ENCODE measurements at places on chromosomes 7 and 10.

GRCh38 chr10:75493464-75493863 is 62.0 kb downstream of the LRMDA start:
- DNase-seq, result no peak

- no peak for DNase-seq
These were observed 77.6 kb downstream of the ETV1 start for GRCh38 chr7:13911909-13912308.

DNA sequence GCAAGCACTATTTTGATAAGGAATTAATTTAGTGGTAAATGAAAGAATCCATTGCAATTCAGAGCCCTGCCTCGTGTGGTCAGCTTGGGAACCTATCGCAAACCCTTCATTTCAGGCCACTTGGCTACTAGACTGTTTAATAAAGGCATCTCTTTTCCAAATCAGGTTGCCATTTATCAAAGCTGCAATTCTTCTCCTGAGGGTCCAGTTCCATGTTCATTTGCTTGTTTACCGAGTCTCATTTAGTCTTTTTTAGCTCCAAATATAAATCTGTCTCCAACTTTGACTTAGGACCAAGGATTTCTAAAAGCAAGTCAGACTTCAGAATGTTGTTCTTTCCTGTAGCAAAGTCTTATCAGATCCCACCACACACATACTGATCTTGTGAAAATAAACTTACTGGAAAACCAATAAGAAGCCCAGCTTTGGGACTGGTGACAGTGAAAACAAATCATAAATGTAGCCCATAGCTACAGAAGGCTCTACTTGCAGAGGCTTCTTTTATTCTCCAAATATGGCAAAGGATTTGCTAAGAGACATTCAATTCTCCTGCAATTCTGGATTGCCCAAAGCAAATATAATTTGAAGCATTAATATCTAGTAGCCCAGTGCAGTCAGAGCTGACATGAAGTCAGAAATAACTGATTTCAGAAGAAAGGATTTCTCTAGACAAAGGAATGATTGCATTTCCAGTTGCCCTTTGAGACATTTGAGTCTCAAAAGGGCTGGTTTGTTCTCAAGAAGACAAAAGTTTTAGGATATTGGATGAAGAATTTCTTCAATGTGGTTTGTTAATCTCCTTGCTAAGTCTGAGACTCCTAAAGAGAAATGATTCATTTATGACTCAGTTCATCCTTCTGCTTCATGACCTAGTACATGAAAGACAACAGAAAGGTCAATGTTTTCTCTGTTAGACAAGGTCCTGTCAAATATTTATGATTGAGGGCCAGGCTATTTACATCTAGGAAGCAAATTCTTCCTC is 28.0 kb downstream of the PPP1R3C start:
- no peak for DNase-seq

DNA sequence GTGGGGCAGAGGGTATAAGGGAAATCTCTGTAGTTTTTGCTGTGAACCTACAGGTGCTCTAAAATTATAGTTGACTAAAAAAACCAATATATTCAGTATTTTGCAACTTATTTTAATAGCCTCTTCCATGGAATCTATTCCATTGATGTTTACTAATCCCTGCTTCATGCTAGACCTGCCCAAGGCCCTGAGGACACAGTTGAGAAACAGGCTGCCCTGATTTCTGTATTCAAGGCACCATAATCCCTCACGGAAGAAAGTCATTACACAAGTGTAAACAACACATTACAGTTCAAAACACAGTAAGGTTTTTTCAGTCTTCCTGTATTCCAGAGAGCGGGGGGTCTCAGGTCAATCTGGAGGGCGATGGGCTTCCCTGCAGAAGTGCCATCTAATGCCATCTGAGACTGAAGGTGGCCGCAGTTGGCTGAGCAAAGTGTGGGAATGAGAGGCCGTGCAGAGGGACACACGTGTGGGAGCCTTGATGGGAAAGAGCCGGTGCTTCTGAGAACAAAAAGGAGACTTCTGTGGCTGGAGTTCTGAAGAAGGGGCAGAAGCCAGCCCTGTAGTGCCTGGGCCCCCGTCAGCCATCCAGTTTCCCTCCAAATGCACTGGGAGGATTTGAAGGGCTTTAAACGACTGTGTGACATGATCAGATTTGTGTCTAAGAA is 146.9 kb downstream of the PTPN20 start:
- DNase-seq, result no peak

- DNase-seq, result no peak
These were observed 41.6 kb upstream of the CTBP2 start for GRCh38 chr10:125201791-125202622.

DNA sequence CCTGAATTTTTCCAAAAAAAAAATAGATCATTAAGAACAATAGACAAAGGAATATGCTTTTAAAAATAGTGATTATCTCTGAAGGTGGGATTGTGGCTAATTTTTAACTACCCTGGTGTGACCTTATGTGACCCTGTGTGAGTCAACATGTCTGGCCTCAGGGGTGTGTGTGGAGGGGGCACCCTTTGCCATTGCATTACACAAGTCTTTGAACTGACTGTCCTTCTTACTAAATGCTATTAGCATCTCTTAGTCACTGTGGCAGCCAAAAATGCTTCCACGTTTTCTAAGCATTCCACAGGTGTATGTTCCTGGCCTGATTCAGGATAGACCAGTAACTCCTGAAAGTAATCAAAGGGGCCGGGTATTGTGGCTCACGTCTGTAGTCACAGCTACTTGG is 175.4 kb downstream of the MGMT start:
- DNase-seq, result no peak

DNA sequence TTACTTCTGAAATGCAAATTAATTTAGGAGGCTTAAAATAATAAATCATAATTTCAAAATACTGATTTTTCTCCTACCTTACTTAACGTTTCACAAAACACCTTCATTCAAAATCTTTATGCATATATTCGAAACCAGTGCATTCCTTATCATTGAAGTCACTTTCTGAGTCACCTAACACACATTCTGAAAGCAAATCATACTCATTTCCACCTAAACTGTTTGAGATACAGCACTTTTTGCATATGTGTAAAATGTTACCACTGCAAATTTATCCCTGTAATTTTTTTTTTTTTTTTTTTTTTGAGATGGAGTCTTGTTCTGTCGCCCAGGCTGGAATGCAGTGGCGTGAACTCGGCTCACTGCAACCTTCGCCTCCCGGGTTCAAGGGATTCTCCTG is 15.7 kb downstream of the PPP3CB start:
- no peak for DNase-seq

GRCh38 chr10:112332022-112332421 is 41.9 kb upstream of the ACSL5 start:
- DNase-seq, result no peak

DNA sequence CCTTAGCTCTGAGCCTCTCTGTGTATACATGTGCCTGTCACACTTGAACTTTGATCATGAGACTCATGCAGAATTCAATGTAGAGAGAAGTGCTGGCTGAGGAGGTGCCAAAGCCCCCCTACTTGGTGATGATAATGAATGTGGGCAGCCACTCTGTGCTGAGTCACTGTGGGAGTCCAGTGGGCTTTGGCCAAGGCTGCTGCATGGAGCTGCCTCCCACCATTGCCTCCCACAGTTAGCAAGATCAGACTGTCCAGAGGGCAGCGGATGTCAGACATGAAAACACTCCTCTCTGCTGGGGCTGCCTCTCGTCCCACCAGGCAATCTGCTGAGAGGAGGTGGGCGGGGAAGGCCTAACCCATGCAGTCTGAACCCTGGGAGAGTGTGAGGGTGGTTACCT is 180.3 kb downstream of the SH2D4B start:
- no peak for DNase-seq

GRCh38 chr10:84015877-84016595 is 123.3 kb upstream of the GHITM start:
- DNase-seq, result no peak

DNA sequence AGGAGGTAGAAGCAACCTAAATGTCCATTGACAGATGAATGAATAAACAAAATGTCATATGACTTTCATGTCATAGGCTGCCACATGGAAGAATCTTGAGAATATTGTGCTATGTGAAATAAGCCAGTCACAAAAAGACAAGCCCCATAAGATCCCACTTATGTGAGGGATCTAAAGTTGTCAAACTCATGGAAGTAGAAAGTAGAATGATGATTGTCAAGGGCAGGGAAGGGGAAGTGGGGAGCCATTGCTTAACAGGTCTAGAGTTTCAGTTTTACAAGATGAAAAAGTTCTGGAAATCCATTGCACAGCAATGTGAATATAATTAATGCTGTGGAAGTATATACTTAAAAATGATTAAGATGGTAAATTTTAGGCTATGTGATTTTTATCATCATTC is 229.3 kb upstream of the KMT2E start:
- DNase-seq, result no peak

DNA sequence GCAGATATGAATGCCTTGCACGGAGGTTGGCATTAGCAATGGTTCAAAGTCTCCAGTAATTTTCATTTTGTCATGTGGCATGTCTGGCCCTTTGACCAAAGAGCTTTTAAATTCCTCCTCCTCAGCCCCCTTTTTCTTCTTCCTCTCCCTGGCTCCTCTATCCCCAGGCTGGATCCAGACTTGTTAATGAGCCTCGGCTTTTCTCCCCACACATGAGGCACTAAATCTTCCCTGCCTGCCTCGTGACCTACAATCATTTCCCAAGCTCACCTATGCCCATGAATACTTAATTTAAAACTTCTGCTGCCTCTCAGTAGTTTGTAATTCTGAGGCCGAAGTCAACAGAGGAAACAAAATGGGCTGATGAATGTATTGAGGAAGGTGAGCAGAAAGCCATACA is 23.3 kb upstream of the LRRC4 start:
- DNase-seq, result no peak

GRCh38 chr7:103989785-103990767 is 618 bp upstream of the RELN start:
- no peak for DNase-seq

DNA sequence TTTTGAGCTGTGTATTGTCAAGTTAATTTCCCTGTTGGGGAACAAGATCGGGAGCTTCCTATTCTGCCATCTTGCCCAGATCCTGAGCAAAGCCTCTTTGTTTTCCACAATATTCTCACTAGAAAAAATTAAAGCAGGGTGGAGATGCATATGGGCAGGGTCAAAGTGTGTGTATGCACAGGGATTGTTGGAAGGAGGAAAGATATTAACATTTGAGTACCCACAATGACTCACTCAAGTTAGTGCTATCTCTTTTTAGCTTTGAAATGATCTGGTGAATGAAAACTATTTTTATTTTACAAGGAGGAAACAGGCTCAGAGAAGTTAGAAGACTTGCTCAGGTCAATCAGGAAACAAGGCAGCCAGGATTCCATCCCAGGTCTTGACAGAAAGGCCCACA is 6.7 kb upstream of the BTBD16 start:
- DNase-seq, result no peak

DNA sequence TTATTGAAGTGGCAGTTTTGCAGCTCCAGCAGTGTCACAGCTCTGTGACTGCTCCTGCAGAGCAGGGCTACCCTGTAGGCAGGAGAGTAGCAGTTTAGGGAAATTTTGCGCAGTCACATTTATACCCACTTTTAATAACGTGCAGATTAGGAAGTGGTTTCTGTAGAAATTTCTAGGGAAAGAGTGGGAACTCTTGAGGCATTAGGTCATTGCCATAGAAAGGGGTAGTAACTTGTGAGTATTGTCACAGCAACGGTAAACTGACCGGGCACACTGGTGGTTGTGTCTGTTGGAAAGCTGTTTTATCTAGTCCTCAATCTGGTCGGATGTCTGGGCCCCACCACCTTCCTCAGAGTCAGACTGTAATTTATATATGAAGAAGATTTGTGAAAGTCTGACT is 51.9 kb downstream of the CDC14C start:
- DNase-seq, result no peak

DNA sequence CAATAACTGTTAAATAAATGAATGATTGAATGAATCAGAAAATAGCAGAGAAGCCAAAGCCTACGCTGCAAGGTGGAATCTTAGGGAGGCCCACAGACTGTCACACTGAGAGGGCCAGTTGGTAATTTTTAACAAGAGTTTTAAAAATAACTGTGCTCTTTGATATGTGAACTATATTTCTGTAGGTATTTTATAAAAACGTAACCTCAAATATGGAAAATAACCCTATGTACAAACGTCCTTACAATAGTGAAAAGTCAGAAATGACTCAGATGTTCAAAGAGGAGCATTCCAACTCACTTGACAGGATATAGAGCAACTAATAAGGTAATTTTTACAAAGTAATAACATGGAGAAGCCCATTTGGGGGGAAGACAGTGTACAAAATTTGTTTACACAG is 18.9 kb upstream of the TMEM273 start:
- DNase-seq, result no peak

GRCh38 chr7:100109521-100110163 is 8.2 kb downstream of the AP4M1 start:
- no peak for DNase-seq

DNA sequence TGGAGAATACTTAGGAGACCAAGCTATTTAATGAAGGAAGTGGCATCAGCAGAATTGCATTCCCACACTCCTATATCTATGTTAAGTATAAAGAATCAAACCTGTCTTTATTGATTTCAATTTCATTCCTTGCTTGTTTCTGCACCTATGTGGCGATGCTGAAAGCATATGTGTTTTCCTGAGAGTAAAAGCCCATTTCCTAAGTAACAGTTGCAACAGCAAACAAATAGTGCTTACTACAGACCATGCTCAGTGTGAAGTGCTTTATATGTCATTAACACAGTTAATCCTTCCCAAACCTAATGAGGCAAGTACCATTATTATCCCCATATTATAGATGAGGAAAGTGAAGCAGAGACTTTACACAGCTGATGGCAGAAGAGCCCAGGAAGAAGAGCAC is 552.1 kb downstream of the PARD3 start:
- no peak for DNase-seq

DNA sequence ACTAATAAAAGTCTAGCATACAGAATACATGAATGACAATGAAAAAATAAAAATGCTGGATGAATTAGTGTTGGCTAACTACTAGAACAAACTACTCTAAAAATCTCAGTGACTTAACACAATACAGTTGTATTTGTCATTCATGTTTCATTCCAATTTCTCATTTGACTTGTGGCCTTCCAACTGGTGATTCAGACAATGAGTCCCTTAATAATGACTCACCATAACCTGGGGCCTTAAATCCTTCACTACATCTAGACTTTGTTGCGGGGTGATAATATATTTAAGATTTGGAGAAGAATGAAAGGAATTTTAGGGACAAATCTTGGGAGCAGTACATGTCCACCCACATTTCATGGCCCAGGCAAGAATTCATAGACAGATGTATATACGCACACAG is 90.5 kb upstream of the POM121L12 start:
- DNase-seq, result no peak

DNA sequence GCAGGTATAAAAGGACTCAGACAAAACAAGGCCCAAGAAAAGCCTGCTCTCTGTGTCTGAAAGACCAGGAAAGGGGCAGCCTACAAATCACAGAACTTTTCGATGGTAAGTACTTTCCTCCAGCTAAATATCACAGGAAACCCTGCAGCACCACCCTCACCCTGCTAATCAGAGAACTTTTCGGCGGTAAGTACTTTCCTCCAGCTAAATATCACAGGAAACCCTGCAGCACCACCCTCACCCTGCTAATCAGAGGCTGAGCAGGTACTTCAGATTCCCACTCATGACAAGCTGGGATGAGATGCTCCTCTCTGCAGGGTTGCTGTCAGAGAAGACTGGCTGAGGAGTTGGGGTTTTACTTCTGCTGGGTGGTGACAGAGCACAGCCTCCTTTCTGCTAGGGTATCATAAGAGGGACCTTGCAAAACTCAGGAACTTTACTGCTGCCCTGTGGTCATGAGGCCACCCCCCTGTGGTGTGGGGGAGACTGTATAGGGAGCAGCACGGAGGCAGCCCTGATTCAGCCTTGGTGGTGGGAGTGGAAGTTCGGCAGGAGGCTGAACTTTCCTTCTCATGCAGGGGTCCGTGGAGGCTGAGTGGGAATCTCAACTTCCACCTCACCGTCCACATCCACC is 7.2 kb downstream of the WDR37 start:
- DNase-seq, result no peak

GRCh38 chr10:107548301-107548700 is 383.8 kb upstream of the SORCS1 start:
- no peak for DNase-seq
